ENCODE measurements at places on chromosomes 4 and X.

GRCh38 chr4:167176723-167177367 lies 57.4 kb downstream of the SPOCK3 start:
- no peak for DNase-seq

GRCh38 chr4:99961711-99962110 lies 11.6 kb upstream of the H2AZ1 start:
- no peak for DNase-seq

- no peak for DNase-seq
Measured at GRCh38 chr4:96326846-96327245, 487.0 kb downstream of the PDHA2 start.

- DNase-seq = peak; percentile 6
Measured at GRCh38 chrX:76253432-76253831, 80.6 kb downstream of the PBDC1 start.

GRCh38 chrX:151970027-151970426 lies 4.4 kb downstream of the GABRE start:
- no peak for DNase-seq

Data from NCI-H1105 (cell line).